ENCODE measurements at places on chromosomes 7 and 10. TPM values are rescaled to one million over a fixed set of nuclear protein-coding genes. Genes with fewer than 3 reads are reported as not detected.

GRCh38 chr7:109322833-109323232 is 753.2 kb downstream of the DNAJB9 start:
- no peak for DNase-seq

DNA sequence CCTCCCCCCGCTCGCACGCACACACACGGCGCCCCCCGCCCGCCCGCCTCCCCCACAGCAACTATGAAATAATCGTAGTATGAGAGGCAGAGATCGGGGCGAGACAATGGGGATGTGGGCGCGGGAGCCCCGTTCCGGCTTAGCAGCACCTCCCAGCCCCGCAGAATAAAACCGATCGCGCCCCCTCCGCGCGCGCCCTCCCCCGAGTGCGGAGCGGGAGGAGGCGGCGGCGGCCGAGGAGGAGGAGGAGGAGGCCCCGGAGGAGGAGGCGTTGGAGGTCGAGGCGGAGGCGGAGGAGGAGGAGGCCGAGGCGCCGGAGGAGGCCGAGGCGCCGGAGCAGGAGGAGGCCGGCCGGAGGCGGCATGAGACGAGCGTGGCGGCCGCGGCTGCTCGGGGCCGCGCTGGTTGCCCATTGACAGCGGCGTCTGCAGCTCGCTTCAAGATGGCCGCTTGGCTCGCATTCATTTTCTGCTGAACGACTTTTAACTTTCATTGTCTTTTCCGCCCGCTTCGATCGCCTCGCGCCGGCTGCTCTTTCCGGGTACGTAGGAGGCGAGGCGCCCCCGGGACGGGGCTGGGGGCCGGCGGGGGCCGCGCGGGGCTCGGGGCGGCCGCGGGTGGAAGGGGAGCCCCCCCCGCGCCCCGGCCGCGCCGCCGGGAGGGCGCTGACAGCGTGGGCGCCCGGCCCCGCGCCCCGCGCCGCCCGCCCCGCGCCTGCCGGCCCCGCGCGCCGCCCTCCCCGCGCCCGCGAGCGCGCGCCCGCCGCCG is 441 bp downstream of the BMI1 start:
- DNase-seq, result peak; percentile 56

DNA sequence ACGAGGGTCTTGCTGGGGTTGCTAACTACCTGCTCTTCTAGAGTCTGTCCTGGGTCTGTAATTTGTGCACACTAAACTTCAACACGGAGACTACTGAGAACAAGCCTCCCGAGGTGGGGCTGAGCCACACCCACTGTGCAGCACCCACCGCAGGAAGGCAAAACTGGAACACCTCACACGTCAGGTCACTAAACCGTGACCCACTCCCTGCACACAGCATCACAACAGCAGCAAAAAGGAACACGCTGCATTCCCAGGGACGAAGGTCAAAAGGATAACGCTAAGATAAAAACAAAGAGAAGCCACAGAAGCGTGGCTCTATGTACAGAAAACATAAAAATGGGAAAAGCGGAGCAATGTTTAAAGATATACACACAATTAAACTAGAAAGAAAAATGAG is 170.1 kb downstream of the MAD1L1 start:
- no peak for DNase-seq

DNA sequence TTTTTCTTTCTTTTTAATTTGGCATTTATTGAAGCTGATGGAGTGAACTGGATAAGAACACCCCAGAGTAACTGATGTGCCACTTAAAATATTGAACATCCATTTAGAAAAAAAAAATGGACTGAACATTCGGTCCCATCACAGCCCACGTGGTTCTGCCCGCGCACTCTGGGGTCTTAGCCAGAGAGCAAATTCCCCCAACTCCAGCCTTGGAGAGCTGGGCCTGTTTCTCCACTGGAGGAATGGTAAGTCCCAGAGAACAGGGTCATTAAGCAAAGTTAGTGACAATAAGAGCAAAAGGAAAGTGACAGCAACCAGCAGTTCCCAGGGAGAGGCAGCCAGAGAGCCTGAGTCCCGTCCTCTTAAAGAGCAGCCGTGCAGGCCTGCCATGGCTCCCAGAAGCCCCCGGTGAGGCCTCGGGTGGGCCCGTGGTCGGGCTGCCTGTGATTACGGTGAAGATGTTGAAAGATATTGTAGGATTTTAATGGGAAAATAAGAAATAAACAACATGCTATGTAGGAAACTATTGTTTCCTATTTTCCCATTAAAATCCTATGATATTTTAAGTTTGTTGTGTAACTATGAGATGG is 487.9 kb upstream of the MKI67 start:
- no peak for DNase-seq

The TAS2R4 gene
- total RNA-seq, result 1.1 TPM

DNA sequence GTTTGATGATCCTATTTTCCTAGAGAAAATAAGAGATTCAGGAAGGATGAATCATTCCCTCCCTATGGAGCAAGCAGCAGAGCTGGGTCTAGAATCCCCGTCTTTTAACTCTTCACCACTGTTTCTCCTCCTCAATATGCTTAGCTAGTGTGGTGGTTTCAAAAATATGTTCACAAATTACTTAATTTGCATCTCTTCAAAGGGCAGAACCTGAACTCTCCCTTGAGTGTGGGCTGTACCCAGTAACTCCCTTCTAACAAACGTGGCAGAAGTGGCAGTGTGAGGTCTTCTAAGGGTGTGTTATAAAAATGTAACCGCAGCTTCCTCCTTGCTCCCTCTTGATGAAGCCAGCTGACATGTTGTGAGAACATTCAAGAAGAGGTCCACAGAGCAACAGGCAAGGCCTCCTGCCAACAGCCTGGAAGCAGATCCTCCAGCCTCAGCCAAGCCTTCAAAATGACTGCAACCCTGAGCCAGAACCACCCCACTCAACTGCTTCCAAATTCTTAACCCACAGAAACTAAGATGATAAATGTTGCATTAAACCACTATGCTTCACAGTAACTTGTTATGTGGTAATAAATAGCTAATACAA is 36.6 kb downstream of the SRPK2 start:
- DNase-seq, result peak; percentile 98

DNA sequence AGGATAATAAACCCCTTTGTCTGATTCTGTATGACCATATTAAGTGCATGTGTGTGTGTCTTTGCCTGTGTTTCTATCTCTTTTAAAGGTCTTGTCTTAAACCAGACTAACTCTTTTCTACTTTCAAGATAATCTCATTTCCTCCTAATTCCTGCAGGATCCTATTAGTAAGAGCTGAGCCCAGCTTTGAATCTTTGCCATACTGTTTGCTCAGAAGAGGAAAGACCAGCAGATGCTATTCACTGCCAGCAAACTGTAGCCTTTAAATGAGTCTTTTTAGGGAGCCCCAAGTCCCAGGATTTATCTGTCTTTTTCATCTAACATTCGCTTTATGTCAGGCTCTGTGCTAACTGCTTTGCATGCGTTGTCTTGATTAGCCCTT is 2.9 kb downstream of the GPR158 start:
- DNase-seq, result no peak

The CLEC5A gene
- total RNA-seq, result not detected

GRCh38 chr10:22655312-22655981 is 58.9 kb downstream of the PIP4K2A start:
- DNase-seq, result peak; percentile 50

DNA sequence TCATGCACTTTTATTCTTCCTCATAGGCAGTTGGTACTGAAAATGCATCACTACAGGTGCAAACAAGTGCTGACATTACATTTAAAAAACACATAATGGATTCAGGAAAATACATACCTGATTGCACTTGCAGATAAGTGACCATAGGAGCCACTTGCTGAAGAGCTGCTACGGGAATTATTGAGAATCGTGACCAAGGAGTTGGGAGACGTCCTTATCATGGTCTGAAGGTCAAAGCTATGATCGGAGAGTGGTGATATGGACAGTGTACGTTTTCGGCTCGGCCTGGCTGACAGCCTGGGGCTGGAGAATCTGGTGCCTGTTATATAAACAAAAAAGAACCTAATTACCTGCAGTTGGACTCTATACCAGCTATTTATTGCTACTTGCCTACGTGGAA is 197.1 kb downstream of the GLI3 start:
- no peak for DNase-seq

DNA sequence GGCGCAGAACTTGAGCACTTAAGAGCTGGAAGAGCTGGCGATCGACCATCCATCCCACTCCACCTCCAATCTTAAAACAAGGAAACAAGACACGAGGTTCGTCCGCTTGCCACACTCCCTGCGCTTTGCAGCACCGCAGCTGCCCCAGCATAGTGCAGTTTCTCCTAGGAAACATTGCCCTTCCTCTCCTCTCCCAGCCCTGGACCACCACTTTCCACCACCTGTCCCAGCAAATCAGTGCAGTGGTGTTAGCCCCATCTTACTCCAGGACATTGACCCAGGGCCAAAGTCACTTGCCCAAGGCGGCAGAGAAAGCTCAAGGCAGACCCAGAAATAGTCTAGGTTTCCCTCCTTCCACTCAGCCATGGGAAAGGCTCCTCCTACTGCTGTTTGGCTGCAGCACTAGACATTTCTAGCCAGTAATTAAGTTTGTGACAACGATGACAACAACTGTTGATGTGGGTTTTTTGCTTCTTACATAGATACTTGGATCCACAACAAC is 1.5 kb upstream of the PARD3 start:
- no peak for DNase-seq

- no peak for DNase-seq
Measured at GRCh38 chr7:39493934-39494333, 72.3 kb upstream of the YAE1 start.

GRCh38 chr10:1553951-1554350 is 183.4 kb downstream of the ADARB2 start:
- no peak for DNase-seq

The ANXA8 gene
- 0.55 TPM for total RNA-seq

DNA sequence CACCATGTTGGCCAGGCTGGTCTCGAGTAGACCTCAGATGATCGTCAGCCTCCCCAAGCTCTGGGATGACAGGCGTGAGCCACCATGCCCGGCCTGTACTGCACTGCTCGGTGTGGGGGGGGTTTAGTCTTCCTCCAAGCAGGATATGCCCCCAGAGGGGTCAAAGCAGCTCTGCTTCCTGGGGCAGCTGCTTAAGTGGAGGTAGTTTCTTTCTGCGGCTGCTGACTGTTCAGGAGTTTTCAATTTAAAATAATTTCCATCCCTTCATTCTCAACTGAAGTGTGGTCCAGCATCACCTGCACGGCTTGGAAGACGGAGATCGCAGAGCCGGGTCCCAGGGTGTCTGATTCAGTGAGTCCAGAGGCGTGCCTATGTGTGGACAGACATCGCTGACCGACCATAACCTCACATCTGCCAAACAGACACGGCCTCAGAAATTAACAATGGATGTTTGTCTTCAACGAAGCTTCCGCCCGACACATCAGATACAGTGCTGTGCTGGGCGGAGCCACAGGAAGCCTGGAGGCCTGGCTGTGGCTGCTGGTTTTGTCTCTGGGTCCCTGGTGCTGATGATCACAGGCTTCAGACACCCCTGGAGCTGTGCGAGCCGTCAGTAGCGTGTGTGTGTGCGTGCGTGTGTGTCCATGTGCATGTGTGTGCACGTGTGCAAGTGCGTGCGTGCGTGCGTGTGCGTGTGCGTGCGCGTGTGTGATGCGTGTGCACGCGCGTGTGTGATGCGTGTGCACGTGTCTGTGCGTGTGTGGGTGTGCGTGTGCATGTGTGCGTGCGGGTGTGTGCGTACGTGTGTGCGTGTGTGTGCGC is 226.5 kb upstream of the PITRM1 start:
- DNase-seq, result no peak

DNA sequence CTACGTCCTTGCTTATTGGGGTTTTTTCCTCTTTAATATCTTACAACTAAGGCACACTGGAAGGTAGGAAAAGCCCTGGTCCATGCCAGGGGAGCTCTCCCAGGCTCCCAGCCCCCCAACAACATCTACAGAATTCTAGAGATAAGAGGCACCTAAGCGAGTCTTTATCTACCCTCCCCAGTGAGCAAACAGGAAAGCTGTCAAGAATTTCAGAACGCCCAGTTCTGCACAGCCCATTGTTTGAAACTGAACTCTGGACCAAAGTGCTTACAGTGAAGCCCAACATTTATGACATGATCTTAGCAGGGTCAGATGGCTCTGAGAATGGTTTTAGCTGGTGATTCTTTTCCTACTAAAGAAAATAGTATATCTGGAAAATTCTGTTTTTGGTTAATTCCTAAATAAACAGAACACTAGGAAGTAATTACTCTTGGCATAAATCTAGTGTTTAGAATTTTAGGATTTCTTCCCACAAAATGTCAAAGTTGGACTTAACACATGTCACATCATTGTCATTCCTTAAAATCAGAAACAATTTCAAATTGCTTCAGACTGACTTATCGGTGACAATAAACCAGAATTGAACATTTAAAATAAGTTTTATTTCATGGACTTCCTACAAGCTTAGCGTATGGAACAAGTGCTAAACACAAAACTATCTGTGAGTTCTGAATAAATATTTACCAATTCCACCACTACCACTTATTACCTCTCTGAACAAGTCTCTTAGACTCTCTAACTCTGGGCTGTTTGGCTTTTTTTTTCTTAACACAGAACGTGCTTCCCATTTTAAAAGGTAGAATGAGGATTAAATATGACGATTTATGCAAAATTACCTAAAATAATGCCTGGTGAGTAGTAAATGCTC is 31.3 kb upstream of the RNF32 start:
- DNase-seq, result no peak

- DNase-seq, result no peak
Measured at GRCh38 chr10:14836208-14836607, 1.6 kb downstream of the CDNF start.

DNA sequence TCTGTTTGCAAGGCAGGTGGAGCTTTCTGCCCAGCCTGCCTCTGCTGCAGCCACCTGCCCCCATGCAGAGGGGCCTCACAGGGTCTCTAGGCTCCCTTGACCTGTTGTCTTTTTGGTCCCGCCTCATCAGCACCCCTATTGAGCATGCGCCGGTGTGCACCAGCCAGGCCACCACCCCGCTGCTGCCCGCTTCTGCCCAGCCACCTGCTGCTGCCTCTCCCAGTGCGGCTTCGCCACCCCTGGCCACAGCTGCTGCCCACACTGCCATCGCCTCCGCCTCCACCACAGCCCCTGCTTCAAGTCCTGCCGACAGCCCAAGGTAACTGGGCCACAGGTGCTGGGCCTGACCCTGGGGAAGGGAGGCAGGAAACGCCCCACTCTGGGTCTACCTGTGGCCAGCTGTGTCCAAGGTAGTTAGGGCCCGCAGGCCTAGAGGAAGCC is 38.1 kb downstream of the LDB3 start:
- no peak for DNase-seq

DNA sequence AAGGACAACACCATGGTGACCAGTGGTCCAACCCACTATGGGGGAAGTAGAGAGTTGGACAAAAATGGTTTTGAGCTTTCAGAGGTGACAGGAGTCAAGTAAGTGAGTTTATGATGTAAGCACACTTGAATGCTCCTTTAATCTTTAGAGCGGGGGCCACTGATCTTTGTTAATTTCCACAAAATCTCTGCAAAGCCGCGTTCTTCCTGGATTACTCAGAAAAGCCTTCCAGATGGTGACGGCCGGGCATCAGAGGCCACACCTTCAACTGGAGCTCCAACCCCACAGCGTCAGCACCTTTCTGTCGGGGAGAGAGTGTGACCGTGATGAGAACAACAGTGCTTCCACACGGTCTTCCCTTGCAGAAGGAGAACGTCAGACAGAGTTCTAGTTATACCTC is 35.2 kb upstream of the KLF6 start:
- DNase-seq, result no peak

The PTN gene
- 11.1 TPM for total RNA-seq

DNA sequence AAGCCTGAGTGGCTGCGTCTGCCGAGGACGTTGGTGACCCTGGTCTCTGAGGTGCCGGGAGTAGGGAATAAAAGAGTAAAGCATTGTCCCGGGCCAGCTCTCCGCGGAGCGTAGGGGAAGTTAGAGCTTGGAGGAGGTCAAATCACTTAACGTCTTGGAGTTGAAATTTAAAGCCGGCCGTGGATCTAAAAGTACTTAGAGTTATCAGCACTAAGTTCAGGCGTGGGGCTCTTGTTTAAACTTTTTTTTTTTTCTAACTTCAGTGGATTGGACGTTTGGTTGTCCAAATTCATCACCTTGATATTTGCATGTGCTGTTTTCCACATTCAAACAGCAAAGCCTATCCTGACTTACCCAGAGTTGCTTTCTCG is 700 bp downstream of the NIPSNAP2 start:
- no peak for DNase-seq

Measured in astrocyte (in vitro differentiated cells and primary cell).